ENCODE measurements at places on chromosomes 2 and 18. TPM values are rescaled to one million over a fixed set of nuclear protein-coding genes. Genes with fewer than 3 reads are reported as not detected.
A peak's percentile ranks its signal among the peaks of the same experiment; 100 is the strongest.

DNA sequence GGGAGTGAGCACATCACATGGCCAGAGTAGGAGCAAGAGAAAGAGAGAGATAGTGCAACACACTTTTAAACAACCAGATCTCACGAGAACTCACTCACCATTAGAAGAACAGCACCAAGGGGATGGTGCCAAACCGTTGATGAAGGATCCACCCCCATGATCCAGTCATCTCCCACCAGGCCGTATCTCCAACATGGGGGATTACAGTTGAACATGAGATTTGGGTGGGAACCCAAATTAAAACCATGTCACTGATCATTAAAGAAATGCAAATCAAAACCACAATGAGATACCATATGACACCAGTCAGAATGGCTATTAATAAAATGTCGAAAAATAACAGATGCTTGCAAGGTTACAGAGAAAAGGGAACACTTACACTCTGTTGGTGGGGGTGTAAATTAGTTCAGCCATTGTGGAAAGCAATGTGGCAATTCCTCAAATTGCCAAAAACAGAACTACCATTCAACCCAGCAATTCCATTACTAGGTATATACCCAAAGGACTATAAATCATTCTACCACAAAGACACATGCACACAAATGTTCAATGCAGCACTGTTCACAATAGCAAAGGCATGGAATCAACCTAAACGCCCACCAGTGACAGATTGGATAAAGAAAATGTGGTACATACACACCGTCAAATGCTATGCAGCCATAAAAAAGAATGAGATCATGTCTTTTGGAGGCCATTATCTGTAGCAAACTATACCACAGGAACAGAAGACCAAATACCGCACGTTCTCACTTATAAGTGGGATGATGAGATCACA is 137.1 kb downstream of the COL6A3 start:
- H3K27ac ChIP-seq: no peak overlapping the region
- H3K4me1 ChIP-seq: no peaks in the 10 kb centered on the region
- H3K27me3 ChIP-seq: peaks cover 8% of the 10 kb centered on the region
- no peak for DNase-seq

The MYO7B gene
- 0.12 TPM for total RNA-seq

The MARCHF4 gene
- not detected for total RNA-seq

The LRRC30 gene
- not detected for total RNA-seq

DNA sequence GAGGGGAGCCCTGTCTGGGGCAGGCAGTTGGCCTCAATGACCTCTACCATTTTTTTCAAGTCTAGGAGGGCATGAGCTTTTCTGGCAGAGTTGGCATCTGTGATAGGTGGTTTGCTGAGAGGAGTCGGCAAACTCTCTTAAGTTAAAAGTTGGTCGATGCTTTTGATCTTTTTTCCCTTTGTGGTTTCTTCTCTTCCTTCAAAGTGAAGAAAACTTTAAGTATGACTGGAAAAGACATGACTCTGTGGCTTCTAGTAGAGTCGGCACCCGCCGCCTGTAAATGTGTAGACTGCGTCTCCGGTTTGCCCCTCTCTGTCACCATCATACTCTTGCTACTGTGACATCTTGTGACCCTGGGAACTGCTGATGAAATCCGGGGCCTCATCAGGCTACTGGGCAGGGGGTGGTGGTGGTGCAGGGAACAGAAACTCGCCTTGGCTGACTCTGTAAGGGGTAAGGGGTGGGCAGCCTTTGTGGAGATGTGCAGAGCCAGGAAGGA is 21.1 kb downstream of the INPP5D start:
- peak overlapping the region; percentile 82 for H3K27ac ChIP-seq
- H3K27me3 ChIP-seq: no peaks in the 10 kb centered on the region
- H3K4me3 ChIP-seq: peak overlapping the region; percentile 64

- DNase-seq: no peak
- no peaks in the 10 kb centered on the region for H3K36me3 ChIP-seq
- no peaks in the 10 kb centered on the region for H3K27me3 ChIP-seq
- H3K27ac ChIP-seq: no peak overlapping the region
- H3K4me3 ChIP-seq: no peak overlapping the region
Measured at GRCh38 chr2:48728840-48729239, 26.7 kb downstream of the LHCGR start.

GRCh38 chr2:206805887-206806607 is 40.6 kb downstream of the FASTKD2 start:
- no peaks in the 10 kb centered on the region for H3K36me3 ChIP-seq
- H3K4me3 ChIP-seq: no peak overlapping the region
- DNase-seq: no peak

The RFX8 gene
- total RNA-seq: 0.49 TPM

DNA sequence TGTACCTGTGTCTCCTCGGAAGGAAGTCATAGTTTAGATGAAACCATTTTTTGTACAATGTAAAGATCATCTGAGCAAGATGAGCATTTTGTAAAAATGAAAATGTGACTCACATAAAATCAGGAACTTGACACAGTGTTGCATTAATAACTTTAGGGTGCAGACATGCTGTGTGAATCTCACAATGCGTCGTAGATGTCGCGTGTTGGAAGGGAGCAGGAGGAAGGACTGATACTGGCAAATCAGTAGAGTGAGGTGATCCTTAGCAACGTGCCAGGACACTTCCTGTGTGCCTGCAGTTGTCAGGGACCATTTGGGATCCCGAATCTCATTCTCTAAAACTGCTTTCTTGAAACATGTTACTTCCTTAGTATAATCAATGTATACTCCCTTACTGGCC is 103.1 kb downstream of the SH3BP4 start:
- no peak overlapping the region for H3K4me3 ChIP-seq
- no peak overlapping the region for H3K27ac ChIP-seq
- H3K36me3 ChIP-seq: no peaks in the 10 kb centered on the region
- no peaks in the 10 kb centered on the region for H3K4me1 ChIP-seq
- no peaks in the 10 kb centered on the region for H3K27me3 ChIP-seq

DNA sequence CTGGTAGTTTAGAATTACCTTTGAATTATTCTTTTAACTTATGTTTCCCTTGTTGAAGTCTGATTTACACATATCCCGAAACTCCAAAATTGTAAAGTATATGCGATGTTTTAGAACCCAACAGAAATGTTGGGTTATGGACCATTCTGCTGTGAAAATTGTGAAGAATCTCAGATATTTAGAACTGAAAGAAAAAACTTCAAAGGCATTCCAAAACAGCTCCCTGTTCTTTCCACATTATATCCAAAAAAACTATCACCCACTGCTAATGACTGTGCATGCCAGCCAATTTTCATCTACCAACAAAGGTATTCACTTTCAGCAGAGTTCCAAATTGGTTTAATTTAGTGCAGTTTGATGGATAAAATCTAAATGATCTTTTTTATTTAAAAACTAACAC is 21.5 kb upstream of the PDE1A start:
- H3K36me3 ChIP-seq: no peaks in the 10 kb centered on the region
- no peaks in the 10 kb centered on the region for H3K27me3 ChIP-seq
- no peaks in the 10 kb centered on the region for H3K4me1 ChIP-seq
- no peak for DNase-seq

- no peaks in the 10 kb centered on the region for H3K27me3 ChIP-seq
- H3K4me1 ChIP-seq: no peaks in the 10 kb centered on the region
- no peak for DNase-seq
- H3K36me3 ChIP-seq: no peaks in the 10 kb centered on the region
- no peak overlapping the region for H3K4me3 ChIP-seq
Measured at GRCh38 chr18:34299828-34300227, 75.1 kb upstream of the NOL4 start.

- peaks cover 3% of the 10 kb centered on the region for H3K36me3 ChIP-seq
- no peak for DNase-seq
- H3K27me3 ChIP-seq: peaks cover 26% of the 10 kb centered on the region
- peak overlapping the region; percentile 16 for H3K4me3 ChIP-seq
- peak overlapping the region; percentile 21 for H3K27ac ChIP-seq
Measured at GRCh38 chr18:63099848-63100629, 219.5 kb downstream of the BCL2 start.

DNA sequence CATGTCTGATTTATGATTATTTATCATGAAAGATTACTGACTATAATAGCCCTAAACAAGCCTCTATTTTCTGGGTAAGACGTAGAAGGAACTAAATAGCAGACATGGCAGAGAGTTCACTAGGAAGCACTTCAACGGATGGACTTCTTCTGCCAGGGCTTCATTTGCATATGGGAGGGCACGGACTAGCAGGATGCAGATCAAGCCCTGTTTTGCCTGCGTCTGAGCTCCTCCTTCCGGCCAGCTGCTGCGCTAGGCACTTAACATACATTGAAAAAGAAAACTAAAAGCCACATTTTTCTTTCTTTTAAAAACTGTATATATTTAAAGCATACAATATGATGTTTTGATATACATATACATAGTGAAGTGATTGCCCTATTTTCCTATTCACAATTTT is 340.0 kb upstream of the MEX3C start:
- peaks cover 2% of the 10 kb centered on the region for H3K27me3 ChIP-seq
- no peak overlapping the region for H3K27ac ChIP-seq
- H3K36me3 ChIP-seq: no peaks in the 10 kb centered on the region

DNA sequence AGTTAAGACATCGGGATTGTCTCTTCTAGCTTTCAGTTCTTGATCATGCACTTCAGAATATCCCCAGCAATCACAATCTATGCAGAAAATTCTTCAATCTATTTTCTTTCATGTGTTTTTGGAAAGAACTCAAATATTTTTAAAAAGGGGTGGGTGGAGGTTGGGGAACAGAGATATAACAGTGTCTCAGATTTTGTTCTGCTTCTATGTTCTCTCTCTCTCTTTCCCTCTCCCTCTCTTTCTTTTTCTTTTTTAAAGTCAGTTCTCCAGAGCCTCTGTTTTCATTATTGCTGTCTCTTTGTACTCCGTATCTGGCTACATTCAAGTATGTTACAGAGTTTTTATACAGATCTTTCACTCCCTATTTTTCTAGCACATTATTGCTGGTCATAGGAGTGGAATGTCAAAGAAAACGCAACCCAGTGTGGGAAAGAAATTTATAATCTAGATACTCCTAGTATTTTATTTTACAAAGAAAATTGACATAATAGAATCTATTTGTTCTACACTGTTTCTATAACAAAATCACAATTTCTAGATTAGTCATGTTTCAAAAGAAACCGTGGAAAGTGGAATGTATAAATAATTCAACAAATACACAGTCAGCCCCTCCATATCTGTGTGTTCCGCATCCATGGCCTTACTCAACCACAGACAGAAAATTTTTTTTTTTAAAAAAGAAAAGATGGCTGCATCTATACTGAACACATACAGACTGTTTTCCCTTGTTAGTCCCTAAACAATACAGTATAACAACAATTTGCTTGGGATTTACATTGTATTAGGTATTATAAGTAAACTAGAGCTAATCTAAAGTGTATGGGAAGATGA is 11.2 kb upstream of the NEMP2 start:
- peaks cover 3% of the 10 kb centered on the region for H3K4me1 ChIP-seq
- H3K27me3 ChIP-seq: no peaks in the 10 kb centered on the region
- H3K36me3 ChIP-seq: peaks cover 17% of the 10 kb centered on the region
- H3K27ac ChIP-seq: no peak overlapping the region
- no peak overlapping the region for H3K4me3 ChIP-seq
- DNase-seq: no peak

The CNTNAP5 gene
- total RNA-seq: not detected

DNA sequence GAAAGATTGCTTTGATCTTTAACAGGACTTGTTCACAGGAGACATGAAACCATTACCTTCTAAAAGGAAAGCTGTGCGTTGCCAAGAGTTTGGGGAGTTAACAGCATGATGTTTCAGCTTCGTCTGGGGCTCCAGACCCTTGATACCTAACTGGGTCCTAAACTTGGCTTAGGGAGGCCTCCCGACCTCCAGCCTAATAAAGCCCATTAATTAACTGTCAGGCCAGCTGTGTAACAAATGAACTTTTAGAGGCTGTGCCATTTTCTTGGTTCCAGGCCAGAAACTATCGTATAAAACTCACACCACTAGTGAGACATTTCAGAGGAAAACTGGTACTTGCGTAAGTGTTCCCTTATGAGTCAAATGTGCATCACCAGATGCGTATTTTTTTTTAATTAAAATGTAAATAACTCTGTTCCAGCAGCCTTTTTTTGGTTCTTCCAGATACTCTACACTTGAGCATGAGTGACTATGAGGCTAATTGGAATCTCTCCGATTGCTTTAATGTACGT is 236.5 kb downstream of the BCL2 start:
- H3K4me3 ChIP-seq: no peak overlapping the region
- no peak for DNase-seq

The POTEJ gene
- not detected for total RNA-seq

The RTKN gene
- 2.2 TPM for total RNA-seq

DNA sequence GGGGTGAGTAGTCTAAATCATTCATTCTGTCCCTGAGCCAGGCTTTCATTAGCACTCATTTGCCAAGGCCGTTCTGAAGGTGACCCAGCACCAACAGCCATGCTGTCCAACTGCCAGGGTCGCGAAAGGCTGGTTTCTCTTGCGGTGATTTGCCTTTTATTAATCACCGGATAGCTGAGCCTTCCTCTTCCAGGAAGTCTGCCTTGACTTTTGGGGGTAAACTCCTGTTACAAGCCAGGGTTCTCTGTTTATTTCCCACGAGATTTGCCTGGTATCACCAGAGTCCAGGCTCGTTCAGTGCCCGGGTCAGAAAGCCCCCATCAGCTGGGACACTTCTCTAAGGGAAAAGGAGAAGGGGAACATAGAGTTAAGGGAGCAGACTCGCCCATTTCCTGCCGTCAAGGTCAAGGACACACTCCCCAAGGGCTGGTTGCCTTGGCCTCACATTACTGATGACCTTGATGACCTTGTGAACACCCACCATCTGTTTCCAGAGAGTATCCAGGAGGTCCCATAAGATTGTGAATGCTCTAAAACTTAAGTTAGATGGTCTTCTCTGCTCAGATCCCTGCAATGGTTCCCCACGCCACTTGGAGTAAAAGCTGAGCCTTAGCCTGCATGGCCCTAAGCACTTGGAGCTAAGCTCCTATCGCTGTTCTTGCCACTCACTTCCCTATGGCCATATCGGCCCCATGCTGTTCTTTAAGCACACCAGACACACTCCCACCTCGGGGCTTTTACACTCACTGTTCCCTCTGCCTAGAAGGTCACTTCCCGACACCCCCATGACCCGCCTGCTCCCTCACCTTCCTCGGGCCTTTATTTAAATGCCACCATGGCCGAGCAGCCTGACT is 118.0 kb upstream of the STPG4 start:
- DNase-seq: no peak
- no peaks in the 10 kb centered on the region for H3K36me3 ChIP-seq
- H3K27me3 ChIP-seq: peaks cover 6% of the 10 kb centered on the region
- H3K27ac ChIP-seq: no peak overlapping the region
- H3K4me3 ChIP-seq: no peak overlapping the region

The KCNK3 gene
- total RNA-seq: not detected
